NCI-H187 (cell line): ENCODE measurements at places on chromosomes 12 and 14.

- no peak for DNase-seq
Observed at GRCh38 chr14:92651758-92652406, 96.5 kb downstream of the LGMN start.

DNA sequence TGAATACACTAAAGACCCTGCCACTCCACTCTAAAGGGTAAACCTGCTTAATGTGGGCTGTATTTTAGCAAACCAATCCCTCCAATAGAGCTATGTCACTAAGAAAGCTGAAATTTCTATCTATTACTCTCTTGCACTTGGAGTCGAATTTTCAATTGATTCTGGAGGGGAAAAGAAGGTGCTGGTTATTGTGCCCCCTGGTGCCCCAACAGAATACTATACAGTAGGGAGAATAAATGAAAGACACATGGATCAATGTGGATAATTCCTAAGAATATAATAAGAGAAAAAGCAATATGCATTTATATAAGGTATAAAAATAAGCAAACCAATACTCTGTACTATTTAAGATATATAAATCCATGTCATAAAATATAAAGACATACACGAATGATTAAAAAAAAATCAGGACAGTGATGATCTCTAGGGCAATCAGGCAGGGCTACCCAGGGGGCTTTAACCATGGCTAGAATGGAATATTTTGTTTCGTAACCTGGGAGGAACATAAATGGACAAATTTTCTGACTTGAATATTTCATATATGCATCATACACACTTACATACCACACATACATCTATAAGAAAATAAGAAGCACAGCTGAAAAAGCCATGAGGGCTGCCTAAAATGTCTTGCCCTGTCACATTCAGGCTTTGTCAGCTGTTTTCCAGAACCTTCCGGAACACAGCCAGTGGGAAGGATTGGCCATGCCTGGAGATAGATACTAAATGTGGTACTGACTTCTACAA, 54.4 kb downstream of the EFCAB11 start:
- no peak for DNase-seq

DNA sequence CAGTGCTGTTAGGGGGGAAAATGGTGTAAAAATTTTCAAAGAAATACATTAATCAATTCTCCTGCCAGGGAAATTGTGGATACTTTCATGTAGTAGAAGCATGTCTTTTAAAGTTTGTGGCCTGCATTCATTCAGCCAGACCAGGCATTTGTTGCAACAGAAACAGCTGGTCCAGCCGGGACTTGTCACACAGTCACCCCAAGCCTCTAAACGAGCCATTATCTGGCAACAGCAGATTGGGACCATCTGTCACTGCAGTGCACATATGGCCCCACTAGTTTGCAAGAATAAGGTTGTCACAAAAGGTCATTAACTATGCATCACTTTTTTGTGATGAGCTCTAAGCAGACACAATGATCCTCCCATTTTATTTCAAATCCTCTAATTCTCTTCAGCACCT, 193.9 kb downstream of the PHLDA1 start:
- no peak for DNase-seq

- no peak for DNase-seq
Observed at GRCh38 chr14:34018564-34019244, 67.8 kb upstream of the EGLN3 start.

GRCh38 chr14:95531473-95531872, 3.4 kb upstream of the GLRX5 start:
- no peak for DNase-seq

- no peak for DNase-seq
Observed at GRCh38 chr14:91341334-91341733, 76.3 kb downstream of the CCDC88C start.

GRCh38 chr12:121568518-121568917, 12.3 kb downstream of the KDM2B start:
- DNase-seq, result no peak

DNA sequence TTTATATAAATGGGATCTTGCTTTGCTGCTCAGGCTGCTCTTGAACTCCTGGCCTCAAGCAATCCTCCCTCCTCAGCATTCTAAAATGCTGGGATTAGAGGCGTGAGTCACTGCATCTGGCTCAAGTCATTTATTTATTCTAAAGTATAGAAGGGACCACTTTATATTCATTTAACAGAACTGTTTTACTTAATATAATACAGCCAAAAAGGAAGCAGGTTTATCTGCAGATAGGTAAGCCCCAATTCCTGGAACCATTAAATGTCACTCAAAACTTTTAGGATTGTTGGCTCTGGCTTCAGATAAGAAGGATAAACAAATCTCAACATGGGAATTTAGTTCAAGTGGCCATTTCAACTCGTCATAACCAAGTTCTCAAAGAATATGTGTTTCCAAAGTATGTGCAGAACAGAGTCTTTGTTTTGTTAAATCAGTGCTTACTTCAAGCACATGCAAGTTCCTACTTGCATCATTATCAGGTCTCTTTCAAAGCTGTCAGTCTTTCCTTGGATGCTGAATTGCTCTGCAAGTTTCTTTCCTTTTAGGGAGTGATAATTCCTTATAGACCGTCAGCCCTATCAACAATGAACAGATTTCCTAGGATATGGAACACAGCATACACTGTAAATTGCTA, 60.4 kb downstream of the KITLG start:
- no peak for DNase-seq
